Kasumi-1 (cell line): ENCODE measurements at places on chromosomes 12 and 14.

DNA sequence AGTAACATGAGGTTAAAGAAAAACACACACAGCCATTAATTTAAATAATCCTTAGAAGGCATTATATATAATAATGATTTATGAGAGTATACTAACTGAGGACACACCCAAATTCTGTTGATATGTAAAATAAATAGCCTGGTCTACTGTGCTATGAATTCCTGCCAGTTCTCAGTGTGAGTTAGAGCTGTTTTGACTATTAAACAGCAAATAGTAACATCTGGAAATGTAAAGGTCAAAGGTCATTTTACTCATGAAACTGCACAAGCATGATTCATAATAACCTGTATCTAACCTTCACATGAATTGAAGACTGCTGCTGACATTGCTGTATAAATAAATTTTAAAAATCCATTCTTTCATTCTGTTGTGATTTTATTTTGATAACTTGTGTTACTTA, 966.7 kb downstream of the SLC6A15 start:
- DNase-seq, result no peak

DNA sequence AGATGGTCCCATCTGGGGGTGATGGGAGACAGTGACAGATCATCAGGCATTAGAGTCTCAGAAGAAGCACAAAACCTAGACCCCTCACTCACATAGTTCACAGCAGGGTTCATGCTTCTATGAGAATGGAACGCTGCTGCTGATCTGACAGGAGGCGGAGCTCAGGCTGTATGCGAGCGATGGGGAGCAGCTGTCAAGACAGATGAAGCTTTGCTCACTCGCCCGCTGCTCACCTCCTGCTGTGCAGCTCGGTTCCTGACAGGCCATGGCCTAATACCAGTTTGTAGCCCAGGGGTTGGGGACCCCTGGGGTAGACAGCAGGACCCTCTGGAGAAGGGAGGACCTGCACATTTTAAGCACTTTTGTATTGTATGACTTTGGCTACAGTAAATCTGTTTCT, 111.2 kb downstream of the LGMN start:
- DNase-seq, result no peak

DNA sequence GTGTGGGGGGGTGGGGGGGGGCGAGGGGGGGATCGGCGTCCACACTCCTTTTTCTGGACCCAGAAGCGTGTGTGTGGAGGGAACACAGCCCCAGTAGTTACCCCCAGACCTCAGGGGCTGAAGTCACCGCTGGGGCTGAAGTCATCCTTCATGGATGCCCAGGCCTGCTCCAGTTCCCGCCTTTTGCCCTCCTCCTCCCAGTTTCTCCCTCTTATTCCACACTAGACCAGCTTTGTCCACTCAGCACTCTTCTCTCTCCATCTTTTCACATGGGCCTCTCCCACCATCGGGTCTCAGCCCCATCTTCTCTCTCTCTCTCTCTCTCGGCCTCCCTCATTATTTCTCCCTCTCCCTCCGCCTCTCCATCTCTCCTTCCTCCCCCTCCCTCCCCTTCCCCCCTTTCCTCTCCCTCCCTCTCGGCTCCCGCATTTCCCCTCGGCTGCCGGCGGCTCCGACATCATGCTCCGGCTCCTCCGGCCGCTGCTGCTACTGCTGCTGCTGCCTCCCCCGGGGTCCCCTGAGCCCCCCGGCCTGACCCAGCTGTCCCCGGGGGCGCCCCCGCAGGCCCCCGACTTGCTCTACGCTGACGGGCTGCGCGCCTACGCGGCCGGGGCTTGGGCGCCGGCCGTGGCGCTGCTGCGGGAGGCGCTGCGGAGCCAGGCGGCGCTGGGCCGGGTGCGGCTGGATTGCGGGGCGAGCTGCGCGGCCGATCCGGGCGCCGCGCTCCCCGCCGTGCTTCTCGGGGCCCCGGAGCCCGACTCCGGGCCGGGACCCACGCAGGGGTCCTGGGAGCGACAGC, at the start of gene P3H3:
P3H3 (plus strand) TSS at position 426 of the 799 bp plus-strand sequence; CDS start at position 460, 34 bp downstream.
- no peak for DNase-seq

DNA sequence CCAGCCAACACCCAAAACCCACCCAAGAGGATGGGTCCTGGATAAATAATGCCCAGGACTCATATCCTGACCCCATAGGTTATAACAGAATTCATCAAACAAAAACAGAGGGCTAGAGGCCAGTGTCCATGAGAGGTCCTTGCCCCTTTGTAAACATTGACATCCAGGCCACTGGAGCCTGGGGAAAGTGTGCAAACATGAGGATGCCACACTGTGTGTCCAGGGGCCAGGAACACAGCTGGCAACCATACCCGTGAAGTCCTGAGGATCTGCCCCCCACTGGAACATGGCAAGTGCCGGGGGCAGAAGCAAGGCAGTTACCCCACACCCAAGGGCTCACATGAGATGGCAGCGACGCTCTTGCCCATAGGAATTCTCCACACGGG, 4.2 kb upstream of the KMT2D start:
- no peak for DNase-seq

- DNase-seq, result no peak
These were observed 15.5 kb downstream of the REM2 start for GRCh38 chr14:22898302-22899090.

DNA sequence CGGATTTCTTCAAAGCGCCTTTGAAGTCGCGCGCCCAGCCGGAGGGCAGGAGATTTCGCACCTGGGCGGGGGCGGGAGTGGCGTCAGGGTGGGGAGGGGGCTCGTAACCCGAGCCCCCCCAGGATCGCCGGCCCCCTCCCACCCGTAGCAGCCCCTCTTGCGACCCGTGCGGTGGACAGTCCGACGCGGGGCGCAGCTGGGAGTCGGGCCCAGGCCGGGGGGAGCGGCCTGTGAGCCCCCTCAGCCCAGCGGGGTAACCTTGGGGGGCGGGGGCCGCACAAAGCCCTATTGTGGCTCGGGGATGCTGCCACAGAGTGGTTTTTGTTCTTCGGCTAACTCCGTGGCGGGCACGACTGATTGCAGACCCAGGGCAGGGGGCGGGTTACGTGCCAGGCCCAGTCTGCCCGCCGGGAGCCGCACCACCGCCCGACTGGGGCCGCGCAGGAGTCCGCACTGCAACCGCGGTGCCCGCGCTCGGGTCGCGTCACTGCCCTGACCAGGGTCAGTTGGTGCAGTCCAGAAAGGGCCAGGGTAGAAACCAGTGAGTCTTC, 4.2 kb upstream of the AAAS start:
- no peak for DNase-seq

DNA sequence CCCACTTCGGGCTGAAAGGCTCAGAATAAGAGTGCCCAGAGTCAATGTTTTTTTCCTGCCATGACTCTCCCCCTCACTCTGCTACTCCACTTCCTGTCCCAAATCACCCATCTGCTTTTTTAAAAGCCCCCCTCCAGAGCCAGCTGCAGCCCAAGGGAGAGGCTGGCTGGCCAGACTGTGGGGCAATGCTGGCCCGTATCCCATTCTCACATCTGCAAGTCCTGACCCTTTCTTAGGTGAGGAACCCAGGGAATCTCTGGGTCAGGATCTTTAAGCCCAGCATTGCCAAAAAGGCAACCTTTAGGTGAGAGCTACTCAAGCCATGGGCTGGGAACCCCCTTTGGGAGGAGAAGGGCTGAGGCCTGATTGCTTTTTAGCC, 1.7 kb upstream of the ITGA5 start:
- DNase-seq, result peak; percentile 66

- no peak for DNase-seq
These were observed 14.5 kb upstream of the IL22 start for GRCh38 chr12:68267892-68268396.
